ENCODE measurements at places on chromosomes 7 and 10.

DNA sequence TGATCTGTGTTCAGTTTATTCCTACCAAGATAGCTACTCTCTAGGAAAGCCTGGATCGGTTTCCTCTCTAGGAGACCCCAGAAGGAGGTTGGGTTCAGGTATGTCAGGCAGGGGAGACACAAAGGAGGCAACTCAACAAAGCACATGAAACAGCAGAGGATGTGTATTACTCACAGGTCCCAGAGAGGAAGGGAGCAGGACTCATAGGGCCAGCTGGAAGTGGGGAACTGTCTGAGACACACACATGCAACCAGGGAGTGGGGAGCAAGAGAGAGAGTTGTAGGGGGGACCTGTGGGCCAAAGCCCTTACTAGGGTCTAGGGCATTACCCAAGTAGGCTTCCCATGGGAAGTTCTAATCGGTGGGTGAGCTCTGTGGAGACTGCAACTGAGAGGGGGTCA is 10.2 kb upstream of the NRP1 start:
- DNase-seq, result no peak

- DNase-seq, result no peak
Measured at GRCh38 chr7:16266877-16267276, 154.5 kb downstream of the CRPPA start.

DNA sequence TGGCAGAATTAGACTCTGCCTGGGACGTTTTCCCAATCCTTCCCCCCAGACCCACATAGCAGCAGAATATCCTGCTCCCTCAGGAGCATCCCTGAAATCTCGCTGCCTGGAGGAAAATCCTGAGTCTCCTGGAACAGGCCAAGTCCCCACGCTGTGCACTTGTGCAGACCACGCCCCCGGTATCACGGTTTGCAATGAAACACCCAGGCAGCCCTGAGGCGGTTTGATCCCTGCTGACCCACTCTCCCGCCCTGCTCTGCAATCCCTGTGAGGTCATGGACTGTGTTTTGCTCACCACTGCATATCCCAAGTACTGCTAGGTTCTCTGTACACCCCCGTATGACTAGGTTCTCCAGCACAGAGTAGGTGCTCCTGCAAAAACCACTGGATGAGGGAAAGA is 411.8 kb upstream of the MGMT start:
- no peak for DNase-seq

GRCh38 chr7:81005254-81005653 is 86.4 kb upstream of the SEMA3C start:
- DNase-seq, result no peak

DNA sequence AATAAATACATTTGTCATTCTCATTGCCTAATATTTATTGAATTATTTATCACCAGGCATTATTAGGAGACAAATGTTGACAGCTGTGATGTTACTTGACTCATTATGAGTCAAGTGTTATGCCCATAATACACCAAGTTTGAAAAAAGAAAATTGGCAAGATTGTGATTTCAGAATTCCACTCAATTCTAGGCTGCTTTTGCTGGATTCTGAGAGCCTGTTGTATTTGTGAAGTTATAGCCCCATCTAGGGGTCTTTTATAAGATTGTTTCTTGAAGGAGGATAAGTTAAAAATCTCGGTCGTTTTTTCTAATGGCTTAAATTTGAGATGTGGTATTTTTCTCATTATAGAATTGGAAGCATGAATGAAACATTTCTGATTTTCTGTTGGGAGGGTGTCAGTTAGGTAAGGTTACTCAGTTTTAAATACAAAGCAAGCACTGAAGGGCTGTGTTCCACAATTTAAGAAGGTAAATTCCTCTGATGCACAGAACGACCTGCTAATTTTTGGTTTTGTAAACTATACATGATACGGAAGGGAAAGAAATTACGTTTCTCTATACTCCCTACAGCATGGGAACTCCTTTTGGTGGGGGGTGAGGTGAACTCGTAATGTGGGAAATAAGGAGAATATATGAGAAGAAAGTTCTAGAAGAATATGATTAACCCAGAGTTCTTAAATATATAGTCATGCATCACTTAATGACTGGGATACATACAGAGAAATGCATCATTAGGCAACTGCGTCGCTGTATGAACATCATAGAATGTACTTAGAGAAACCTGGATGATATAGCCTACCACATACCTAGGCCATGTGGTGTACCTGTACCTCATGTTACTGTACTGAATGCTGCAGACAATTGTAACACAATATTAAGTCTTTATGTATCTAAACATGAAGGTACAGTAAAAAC is 2.6 kb downstream of the STK31 start:
- peak; percentile 77 for DNase-seq

DNA sequence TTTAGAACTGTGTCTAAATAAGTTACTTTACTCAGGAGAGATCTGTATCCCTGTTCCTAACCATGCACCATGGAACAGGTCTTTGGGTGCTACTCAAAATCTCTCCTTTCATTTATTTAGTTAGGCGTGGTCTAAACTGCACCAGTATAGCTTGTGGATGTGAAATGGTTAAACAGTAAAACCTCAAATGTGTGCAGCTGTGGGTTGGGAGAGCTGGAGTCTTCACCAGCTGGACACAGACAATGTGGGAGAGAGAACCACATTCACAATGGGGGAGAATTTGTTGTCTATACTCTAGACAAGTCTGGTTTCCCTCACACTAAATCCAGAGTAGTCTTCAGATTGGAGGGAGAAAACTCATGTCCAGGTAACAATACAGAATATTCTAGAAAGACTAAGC is 31.2 kb upstream of the IKZF1 start:
- DNase-seq, result no peak

Data from fibroblast of mammary gland (primary cell).